Thoracic aorta (tissue), 2 donors: ENCODE measurements at places on chromosomes 5 and 9.

DNA sequence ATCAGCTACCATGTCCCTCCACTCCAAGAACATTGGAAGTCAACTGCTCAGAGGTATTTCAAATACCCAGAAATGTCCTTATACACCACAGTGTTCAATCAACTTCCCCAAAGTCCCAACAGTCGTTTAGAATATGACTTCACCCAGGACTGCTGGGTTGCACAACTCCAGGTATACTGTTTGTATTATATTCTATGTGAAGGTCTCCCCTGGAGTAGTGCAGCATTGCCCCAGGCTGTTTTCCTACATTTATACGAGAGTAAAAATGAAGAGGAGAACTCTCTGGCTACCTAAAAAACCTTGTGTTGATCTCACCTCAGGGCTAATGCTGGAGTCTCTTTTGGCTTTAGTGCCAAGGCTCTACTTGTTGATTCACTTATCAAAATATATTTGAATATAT lies 183.6 kb upstream of the MAP3K1 start:
- DNase-seq, result no peak

DNA sequence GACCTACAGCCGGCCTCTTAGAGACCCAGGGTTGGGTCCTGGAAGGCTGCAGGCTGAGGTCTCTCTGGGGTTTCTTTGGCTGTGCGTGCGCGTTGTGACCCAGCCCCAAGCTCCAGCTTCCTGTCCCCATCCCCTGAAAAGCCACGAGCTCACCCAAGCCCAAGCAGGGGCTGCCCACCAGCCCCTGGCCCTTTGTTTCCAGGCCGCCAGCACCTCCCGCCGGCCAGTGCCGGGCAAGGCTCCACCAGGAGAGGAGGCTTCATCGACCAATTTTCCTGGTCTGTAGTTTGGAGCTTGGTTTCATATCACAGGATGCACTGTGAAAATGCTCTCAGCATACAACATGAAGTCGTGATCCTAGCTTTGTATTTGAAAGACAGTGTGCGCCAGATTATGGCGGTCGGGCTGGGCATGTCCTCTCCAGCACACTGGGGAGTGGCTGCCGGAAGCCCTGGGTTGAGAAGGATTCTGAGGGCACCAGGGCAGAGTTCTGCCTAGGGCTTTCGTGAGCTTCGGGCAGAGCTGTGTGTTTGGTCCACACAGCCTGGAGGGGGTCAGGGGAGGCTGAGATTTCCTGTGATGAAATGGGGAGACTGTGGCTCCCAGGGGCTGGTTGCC lies 78.6 kb downstream of the COL5A1 start:
- no peak for DNase-seq

DNA sequence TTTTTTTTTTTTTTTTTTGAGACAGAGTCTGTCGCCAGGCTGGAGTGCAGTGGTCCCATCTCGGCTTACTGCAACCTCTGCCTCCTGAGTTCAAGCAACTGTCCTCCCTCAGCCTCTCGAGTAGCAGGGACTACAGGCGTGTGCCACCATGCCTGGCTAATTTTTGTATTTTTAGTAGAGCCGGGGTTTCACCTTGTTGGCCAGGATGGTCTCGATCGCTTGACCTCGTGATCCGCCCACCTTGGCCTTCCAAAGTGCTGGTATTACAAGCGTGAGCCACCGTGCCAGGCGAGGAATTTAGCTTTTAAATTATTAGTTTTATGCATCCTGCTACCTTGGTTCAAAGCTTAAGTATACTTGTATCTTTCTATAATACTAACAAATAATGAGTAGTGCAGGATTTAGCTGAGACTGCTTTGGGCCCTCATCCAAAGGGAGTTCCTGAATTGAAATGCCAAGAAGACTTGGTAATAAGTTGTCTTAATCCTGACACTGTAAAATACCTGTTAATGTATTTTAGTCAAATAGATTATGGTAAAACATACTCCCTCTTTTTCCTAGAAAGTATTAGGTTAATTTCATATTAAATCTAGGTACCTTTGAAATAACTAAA lies 5.0 kb downstream of the CDC42SE2 start:
- no peak for DNase-seq

GRCh38 chr5:148314187-148314586 lies 2.0 kb downstream of the SPINK7 start:
- no peak for DNase-seq

GRCh38 chr5:56025151-56025885 lies 30.6 kb upstream of the IL6ST start:
- DNase-seq, result no peak

DNA sequence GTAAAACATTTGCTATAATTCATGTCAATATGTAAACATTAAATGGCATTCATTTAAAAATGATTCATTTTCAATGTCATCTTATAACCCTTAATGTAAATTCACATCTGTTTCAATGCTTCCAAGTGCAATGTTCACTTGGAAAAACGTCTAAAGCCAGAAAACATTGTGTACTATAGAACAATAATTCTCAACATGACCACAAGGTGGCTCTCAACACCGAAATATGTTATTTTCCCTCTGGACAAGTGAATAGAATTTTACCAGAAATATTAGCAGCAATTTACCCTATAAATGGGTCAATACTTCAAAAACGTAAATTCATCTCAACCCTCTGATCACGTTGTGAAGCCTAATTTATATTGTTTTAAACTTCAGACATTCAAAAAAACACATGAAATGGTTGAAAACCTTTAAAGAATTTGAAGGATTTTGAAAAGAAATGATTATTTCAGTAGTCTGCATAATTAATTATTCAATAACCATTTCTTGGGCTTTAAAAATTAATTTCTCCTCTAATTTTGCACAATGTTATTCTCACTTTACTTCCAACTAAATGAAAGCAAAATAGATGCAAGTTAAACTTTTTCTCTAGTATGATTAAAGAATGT lies 11.0 kb downstream of the CDH10 start:
- no peak for DNase-seq
